NCI-H774 (cell line): ENCODE measurements at places on chromosomes 3 and 15.

- no peak for DNase-seq
Observed at GRCh38 chr15:98560338-98560737, 88.0 kb upstream of the IGF1R start.

DNA sequence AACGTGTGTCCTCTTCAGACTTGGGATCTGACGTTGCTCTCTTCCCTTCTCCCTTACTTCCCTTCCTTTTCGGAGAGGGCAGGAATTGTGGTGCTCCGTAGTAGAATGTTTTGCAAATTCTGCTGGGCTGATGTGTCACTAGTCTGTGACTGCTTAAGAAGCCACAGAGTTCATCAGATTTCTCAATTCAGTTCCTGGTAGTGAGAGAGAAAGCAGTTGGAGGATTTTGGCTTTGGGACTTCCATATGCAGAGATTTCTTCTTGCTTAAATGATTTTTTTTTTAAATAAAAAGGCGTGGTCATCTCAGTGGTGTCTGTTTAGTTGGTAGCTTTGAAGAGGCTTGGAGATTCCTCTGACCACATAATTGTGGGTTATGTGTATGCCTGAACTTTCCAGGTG, 10.1 kb downstream of the CEMIP start:
- no peak for DNase-seq

DNA sequence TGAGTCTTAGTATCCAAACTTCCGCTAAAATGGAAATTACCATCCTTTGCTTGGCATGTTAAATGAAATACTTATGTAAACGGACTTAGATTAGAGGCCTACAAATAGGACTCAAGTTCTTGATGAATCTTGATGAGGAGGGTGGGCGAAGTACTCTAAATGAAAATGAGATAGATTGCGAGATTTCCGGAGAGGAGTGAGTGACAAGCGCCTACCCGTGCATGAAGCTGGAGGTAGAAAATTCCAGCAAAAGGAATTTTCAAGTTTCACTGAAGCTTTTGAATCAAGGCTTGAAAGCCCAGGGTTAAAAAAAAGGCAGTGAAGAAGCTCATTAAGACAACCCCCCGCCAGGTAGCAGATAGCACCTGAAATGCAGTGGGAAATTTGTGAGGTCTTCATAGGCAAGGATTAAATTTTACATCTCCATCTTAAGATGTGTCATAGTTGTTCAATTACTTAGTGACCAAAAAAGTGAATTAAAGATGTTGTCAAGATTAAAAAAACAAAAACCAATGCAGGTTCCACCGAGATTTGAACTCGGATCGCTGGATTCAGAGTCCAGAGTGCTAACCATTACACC, 655 bp upstream of the RAB11A start:
- DNase-seq = no peak

DNA sequence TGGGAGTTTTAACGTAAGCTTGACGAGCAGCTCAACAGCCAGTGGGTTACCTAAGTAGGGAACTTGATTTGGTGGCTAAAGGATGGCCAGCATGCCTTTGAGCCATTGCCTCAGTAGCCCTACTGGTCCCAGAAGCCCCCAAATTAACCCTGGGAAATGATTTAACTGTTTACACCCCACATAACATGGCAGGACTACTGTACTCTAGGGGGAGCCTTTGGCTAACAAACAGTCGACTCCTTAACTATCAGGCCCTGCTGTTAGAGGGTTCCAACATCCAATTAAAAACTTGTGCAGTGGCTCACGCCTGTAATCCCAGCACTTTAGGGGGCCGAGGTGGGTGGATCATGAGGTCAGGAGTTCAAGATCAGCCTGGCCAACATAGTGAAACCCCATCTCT, 9.4 kb upstream of the SMCO1 start:
- DNase-seq = no peak

DNA sequence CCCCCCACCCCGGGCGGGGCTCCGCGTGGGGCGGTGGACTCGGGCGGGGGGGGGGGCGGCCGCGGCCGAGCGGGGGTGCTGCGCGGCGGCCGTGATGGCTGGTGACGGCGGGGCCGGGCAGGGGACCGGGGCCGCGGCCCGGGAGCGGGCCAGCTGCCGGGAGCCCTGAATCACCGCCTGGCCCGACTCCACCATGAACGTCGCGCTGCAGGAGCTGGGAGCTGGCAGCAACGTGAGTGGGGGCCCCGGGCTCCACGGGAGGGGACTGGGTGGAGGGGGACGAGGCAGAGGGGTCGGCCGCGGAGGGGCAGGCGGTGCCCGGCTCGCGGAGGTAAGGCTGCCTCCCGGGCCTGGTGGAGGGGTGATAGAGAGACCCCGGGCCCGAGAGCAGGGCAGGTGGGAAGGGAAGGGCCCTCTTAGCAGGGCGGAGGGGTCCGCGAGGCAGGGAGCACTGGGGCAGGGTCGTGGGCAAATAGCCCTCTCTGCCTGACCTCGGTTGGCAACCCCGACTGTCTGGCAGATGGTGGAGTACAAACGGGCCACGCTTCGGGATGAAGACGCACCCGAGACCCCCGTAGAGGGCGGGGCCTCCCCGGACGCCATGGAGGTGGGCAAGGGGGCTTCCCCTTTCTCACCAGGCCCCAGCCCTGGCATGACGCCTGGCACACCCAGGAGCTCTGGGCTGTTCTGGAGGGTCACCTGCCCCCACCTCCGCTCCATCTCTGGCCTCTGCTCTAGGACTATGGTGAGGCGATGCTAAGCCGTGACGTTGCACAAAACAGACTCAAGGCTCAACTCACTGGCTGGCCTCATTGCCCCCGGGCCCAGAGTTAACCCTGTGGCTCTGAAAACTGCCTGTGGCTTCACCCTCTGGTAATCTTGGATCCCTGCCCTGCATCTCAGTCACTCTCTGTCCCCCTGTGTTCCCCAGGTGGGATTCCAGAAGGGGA, at the start of gene ECE2:
TSS of gene ECE2 (plus strand) at position 62 of the 950 bp plus-strand sequence. CDS start at position 194, 132 bp downstream.
- DNase-seq = no peak

DNA sequence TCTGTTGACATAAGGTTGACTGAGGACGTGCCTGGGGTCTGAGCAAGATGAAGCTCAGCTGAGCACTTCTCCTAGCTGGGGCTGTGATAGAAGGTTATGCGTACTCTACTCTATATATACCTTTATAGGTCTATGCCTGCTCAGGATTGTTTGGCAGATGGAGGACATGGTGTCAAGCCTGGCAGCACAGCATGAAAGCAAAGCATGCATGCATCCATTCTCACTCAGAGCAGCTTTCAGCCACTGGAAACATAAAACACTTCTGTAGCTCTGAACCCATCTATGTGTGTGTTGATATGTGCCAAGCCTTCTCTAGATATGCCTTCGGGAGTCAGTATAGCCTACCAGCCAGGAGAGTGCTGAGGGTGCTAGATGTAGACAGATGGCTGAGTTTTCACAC, 142.3 kb upstream of the NUDT16 start:
- no peak for DNase-seq

DNA sequence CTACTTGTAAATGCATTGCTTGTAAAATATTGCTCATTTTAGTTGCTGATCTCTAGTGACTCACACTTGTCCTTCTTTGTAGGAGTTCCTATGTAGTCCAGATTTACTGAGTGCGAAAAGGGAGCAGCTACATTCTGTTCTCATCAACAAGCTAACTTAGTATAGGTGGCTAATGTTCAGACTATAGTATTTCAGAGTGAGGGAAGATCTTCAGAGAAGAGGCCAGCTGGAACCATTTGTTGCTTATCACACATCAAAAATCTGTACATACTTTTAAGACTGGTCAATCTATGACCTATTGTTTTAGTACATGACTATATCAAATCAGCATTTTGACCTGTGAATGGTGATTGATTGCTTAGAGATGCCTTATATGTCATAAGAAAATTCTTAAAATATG, 71.3 kb upstream of the THSD4 start:
- no peak for DNase-seq

DNA sequence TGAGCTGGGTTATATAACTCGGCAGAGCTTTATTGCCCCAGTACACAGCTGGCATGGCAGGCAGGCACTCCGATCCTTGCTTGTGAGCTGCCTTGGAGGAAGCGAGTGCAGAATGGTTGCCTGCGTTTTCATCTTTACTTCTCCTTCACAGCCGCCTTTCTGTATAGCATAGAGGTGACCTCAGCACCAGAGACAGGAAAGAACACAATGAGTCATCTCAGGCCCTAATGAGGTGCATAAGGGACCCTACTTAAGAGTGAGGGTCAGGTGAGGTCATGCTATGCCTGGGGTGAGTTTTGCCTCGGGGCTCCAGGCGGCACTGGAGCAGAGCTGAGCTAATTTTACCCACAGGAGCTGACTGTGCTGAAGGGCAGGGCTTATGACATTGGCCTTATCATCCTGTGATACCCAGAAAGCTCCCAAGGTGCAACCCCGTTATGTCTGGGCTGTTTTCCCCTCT, 43.5 kb downstream of the LPP start:
- no peak for DNase-seq

DNA sequence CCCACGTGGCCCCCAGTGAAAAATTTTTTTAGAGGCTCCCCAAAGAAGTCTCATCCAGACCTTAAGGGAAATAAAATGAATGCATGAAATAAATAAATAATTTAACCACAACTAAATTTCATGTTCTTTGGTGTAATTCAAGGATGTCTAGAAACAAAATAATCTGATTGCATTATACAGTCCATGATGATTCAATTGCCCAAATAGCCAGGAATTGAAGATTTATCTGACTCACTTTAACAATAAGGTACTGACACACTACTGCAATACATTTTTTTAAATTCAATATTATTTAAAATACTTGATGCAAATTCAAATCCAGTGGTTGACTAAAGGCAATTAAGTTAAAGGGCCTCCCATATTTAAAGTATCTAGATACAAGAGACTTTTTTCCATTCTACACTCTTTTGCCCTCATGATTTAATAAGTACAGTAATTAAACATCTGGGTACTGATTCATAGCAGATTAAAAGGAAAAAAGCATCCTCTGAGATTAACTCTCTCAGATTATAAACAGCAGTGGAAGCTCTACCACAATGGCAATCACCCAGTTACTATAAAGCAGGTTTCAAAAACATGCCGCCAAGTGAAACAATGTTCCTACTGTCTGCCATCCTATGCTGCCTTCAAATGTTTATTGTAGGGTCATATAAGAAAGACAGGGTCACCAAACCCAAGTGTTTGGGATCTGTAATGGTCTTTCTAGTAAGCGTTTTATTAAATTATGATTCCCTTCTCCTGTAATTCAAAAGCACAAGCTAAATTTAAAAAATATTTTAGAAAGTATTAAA, 9.9 kb downstream of the UQCC5 start:
- DNase-seq = no peak

GRCh38 chr15:76149291-76149915, 89.6 kb downstream of the TMEM266 start:
- no peak for DNase-seq

DNA sequence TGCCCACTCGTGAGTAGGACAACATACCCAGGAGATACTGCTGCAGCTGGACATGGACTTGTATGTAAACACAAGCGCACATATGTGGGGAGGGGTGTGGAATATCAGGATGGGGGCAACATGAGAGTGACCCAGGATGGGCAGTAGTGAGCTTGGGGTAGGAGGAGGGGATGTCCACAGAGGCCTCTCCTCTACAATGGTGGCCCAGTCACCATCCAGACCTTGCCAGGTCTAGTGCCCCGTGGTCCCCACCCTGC, 266 bp upstream of the ZBTB47 start:
- DNase-seq = no peak

DNA sequence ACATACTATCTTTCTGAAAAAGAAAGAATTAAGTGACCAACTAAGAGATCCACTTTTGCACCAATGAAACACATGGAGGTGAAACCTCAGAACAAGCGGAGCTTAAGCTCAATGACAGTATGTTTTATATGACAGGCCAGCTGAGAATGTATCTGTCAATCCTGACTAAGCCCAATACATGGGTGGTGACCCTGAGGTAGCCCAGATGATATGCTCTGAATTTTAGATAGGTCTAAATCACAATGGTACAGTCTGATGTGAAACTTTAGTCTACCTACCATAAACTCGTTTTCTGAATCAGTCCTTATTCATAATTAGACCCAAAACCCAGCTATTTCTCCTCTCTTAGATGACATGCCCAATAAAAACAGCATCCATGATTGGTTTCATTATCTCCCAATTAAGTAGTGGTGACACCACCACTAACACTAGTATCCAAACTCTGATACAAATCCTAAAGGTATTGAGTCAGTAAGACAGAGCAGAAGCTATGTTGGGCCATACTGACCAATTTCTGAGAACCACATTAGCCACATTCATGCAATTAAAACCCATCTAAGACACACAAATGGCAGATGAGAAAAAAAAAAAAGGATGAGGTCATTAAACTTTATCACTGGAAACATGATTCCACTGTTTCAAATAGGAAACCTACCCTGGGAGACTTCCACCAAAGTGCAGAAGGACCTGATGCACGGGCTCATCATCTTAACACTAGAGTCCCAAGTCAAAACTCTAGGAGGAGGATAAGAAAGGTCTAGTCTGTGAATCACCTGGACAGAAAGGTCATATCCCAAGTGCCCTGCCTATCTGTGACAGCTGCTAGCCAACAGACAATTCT, 20.6 kb downstream of the CMTM6 start:
- no peak for DNase-seq

DNA sequence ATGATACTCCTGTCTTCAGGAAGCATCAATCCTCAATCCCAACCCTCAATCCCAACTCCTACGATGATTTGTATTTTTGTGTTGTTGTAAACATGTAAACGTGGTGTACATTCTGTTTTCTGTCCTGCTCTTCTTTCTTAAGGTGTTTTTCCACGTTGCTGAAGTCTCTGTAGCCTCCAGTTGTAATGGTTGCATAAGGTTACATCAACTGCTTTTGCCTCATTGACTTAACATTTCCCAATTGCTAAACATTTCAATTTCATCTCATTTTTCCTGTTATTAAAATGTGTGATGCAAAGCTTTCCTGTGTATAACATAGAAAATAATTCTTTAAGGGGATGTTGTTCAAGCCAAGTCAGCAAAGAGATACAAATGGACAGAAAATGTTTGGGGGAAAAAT, 33.4 kb downstream of the HRH1 start:
- DNase-seq = no peak

DNA sequence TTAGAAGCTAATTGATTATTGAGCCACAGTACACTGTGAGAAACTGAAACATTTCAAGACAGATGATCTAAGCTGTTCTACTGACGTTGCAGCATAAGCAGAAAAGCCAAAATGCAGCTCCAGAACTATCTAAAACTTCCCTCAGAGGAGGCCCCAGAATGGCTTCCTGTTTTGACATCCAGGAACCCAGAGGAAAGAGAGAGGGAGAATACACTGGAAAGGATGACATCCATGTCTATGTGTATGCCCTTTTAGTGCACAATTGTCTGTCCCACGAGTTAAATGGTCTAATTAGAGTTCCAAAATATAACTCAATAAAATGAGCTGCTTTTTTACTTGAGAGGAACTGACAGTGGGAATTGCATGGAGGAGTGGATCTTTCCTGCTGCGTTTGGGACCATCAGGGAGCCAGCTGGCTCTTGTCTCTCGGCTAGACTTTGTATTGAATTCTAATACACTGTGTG, 688.1 kb downstream of the ZNF385D start:
- no peak for DNase-seq
